ENCODE measurements at places on chromosomes 2 and 18.

DNA sequence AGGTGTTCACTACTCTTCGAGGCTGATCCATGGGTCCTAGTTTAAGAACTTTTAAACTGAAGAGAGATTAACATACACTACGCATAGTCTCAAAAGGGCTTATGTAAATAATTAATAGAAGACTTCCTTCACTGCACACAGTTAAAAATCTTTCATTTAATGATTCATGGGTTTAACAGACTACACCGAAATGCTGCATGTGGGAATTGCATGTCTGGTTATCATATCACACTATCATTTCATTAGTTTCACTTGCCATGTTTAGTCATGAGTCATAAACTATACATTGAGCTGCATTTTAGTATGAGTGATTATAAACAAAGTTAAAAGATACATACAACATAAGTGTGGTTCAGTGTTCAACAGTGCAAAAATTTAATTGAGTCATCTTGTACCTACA lies 31.2 kb downstream of the GLS start:
- no peak for DNase-seq

DNA sequence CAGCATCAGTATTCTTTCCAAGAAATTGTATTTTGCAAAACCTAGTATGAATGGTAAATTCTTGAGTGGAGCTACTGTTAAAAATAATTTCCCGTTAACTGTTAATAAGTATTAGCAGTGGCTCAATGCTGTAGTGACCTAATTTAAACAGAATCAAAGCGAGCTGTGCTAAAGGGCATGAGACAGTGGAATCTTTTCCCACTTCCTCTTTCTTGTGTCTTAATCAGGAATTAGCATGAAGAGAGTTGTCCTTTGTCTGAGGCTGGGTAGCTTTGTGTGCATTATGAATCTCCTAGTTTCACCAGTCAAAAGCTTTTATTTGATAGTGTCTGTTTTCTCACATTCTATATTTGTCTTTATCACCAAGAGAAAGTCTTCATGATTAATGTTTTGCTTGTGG lies 298.8 kb upstream of the GCFC2 start:
- DNase-seq, result no peak

DNA sequence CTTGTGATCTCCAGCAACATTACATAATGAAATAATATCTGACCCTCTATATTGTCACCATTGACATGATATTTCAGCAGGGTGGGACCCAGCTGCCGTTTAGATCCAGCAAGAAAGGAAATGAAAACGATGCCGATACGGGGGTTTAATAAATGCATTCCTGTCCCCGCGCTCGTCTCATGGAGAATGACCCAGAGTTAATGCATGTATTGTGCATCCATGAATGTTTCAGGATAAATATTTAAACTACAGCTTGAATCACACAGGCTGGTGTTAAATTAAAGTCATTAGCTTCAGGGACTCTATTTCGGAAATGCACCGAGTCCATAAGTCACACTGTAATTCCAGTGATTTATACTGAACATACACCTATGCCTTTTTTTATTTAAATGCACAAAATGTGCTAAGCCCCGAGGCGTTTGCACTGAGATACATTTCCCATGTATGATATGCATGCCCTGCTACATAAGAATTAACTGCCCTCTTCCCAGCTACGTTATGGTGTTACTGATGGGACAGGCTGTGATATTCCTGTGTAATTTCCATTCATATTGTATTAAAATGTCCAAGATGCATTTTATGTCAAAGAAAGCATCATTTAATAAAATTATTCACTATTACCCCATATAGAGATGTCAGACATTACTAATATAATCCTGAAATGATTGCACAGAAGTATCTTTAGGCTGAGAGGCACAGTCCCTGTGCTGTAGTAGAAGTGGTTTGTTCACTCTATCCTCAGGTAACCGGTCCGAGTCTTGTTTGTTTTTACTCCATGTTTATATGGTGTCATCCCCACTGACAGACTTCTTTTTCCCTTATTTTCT lies 109.3 kb upstream of the ZNF516 start:
- DNase-seq, result no peak

GRCh38 chr2:180763263-180763989 lies 217.0 kb upstream of the UBE2E3 start:
- DNase-seq, result no peak

Data from left hindlimb (tissue), 1 donor.